ENCODE measurements at places on chromosomes 2 and 18.

GRCh38 chr2:228838819-228839218 is 432.3 kb downstream of the PID1 start:
- DNase-seq = no peak

DNA sequence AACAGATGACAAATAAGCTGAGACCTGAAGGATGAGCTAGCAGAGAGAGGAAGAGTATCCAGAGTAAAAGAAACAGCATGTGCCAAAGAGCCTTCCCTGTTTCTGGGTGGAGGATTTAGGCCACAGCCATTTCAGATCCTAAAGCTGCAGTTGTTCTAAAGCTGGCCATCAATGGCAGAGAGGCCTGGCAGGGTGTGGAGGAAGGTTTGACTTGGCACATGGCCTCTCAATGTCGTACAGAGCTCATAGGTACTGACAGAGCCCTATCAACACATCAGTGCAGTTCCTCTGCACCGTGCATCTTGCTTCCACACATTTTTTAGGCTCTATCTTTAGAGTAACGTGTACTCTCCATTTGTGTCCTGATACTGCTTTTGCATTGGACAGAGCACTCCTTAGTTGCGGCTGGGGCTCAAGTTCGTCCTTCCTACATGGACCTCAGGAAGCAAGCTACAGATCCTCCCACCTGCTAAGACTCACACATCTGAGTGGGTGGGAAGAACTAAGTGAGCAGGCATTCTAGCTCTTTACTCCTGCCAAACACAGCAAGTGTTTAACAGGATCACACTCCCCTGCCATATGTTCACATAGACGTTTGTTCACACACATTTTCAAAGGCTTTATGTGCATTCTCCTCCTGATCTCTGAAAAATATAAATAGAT is 3.0 kb upstream of the CHMP3 start:
- DNase-seq = no peak

DNA sequence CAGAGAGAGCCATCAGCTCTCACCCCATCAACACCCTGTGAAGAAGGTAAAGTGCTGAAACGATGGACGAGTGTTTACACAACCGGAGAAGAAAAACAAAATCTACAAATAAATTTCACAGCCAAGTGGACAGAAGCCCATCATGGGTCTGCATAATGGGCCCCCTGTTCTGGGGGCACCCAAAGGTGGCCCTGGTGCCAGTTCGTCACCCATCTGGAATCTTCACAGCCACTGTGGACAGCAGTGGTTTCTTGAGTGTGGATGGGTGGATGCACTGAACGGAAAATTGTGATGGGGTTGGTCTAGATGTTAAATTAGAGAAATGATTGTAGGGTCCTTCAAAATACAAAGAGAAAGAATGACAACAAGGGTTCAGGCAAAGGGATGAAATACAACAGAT is 38.8 kb downstream of the ANKMY1 start:
- DNase-seq = no peak

GRCh38 chr2:190628591-190629319 is 20.1 kb upstream of the NAB1 start:
- DNase-seq = no peak

DNA sequence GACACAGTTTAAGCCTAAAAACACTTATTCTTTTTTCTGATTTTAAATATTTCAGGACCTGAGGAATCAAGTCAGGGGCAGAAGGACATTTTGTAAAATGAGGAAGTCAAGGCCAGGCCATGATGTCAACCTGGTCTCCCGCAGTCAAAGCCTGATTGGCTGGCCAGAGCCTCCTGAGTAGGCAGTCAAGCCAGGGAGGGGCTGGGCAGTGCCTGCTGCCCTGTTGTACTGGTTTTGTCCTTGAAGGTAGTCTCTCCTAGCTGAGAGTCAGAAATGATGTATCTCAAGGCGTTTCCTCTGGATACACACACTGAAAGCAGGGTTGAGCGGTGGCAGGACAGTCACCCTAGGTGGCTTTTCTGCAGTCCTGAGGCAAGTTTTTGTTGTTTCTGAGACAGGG is 19.8 kb downstream of the CCT7 start:
- no peak for DNase-seq

DNA sequence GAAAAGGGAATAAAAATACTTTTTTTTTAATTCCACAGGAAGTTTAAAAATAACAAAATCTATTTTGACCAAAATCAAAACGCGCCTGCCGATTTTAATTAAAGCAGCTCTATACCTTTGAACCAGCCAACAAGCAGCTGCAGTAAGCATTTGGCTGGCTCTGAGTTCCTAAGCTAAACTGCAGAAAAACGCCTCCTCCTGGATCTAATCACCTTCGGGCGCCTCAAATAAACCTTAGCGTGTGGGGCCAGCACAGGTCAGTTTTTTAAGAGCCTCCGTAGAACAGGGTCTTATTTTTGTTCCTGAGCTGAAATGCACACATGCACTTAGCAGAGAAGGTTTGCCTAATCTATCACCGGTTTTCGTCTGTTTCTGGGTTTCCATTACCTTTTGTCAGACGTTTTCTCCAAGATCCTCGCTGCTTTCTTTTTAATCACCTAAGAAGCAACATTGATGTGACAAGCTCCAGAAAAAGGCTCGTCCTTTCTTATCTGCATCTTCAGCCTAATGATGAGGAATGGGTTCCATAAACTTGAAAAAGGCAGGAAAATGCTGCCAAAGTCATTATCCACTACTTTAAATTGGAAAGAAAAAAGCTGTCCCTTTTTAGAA is 64.7 kb upstream of the HNRNPA3 start:
- no peak for DNase-seq

- no peak for DNase-seq
Measured at GRCh38 chr18:66825347-66825746, 221.5 kb upstream of the CDH19 start.

DNA sequence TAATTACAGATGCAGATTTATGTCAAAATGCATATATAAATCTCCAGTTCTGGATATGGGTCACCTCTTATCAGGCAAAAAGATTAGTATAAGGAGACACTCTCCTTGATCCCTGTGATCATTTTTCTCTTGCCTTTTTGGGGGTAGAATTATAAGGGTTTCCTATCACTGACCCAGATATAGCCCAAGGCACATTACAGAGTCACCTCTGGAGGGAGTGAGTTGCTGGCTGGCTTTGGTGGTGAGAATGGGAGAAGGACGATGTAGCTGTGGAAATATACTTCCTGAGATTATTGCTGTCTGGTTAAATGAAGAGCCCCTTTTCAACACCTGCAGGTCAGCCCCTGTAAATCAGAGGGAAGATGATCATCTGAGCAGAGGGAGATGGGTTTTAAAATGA is 418.7 kb downstream of the MTX2 start:
- DNase-seq = no peak

DNA sequence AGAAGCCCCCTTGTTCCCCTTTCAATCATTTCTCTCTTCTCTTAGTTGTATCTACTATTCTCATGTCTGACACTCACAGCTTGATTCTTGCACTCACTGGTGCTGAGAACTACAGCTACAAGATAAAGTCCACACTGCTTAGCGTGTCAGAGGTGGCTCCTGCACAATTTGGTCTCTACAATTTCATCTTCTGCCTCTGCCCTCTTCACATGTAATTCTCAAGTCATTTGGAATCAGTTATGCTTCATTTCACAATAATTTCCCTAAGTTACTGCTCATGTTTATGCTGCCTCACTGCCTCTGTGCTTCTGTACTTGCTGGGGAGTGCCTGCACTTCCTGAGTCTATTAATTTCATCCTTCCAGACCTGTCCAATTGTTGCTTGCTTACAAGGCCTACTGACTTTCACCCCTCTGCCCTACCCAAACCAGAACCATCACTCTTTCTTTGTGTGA is 11.6 kb upstream of the NAB1 start:
- peak; percentile 61 for DNase-seq

GRCh38 chr2:162030363-162031190 is 43.4 kb downstream of the DPP4 start:
- DNase-seq = no peak

DNA sequence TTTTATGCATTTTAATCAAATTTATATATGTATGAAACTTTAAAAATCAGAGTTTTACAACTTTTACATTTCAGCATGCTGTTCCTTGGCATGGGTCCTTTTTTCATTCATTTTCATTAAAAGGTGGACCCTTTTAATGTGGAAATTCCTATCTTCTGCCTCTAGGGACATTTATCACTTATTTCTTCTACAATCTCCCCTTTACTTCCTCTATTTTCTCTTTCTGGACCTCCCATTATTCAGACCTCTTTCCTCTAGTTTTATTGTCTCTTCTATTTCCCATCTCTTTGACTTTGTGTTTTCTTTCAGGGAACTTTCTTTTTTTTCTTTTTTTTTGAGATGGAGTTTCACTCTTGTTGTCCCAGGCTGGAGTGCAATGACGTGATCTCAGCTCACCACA is 5.7 kb downstream of the PROC start:
- no peak for DNase-seq

GRCh38 chr2:126085011-126085795 is 570.8 kb upstream of the GYPC start:
- no peak for DNase-seq

DNA sequence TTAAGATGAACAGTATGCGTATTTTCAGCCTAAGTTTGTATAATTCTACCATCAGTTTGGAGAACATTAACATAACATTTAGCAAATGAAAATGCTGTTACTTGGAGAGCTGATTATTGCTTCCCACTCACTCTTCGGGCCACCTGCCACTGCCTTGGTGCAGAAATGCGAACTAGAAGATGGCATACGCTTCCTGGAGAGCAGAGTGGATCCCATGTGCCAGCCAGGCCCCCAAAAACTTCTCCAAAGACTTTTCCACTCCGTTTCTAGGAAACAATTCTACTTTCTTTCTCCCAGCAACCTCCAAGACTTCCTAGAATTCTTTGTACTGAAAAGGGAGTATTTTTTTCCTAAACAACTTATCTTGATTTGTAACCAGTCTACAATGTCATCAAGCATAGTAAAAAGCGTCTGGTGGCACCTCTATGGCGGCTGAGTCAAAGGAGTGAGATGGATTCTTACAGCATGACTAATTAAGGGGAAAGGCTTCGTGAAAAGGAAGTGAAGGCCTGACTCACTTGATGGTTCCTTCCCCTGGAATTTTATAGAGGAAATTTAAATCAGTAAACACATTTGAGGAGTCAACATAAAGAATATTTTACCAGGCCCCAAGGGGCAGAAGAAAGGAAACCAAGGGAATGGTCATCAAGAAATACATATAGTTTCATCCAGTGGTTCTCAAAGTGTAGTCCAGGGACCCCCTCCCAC is 36.6 kb downstream of the FEZ2 start:
- DNase-seq = peak; percentile 96

DNA sequence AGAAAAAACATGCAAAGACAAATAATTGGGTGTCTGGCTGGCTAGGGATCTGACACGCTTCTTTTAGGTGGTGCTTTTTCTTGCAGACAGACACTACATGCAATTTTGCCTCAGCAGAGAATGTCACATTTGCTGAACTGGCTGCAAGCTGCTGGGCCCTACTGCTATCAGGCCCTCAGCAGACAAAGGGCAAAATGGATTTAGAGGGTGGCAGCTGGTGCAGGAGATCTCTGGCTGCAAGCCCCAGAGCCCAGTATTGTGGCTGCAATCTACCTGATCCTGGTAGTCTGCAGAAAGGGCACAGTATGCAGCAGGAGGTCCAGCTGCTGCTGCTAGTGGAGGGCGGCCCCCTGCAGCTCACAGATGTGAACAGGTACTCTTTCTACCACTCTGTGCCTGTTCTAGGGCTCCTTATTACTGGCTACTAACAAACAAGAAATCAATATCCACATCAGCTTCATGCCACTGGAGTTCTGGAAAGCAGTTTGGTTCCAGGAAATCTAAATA is 796.7 kb upstream of the CELF4 start:
- DNase-seq = no peak

- DNase-seq = no peak
Measured at GRCh38 chr2:127563458-127564428, 28.3 kb downstream of the MYO7B start.

DNA sequence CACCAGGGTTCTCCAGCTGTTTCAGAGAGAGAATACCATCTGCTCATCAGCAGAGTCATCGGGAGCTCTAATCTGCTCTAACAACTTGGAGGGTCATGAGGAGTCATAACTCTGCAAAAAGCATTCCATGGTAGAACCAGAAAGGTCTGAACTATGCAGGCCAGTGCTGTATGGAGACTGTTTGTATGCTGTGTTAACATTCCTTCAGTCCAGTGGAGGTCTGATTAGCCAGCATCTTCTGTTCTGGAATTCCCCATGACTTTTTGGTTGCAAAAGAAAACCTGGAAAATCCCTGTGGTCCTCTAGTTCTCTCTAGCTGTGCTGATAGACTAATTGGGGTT is 9.4 kb upstream of the ITGB6 start:
- DNase-seq = peak; percentile 85

- no peak for DNase-seq
Measured at GRCh38 chr2:26900831-26901321, 52.9 kb downstream of the DPYSL5 start.

DNA sequence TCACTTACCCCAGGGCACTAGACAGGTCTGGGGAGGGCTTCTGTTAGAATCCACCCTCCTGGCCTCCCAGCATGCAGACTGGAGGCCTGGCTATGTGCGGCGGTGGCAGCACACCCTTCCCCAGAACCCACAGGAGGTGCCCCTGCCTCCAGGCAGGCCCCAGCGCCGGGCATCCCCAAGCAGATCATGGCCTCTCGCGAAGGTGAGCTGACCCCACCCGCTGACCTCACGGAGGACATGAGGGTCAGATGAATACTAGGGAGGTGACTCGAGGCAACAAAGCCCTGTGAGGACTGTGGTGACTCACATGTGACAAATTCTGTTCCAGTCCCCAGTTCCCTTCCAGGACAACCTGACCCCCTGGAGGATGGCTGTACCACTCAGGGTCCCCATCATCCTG is 1.9 kb downstream of the MAB21L4 start:
- DNase-seq = no peak

GRCh38 chr2:73285159-73285739 is 971 bp upstream of the FBXO41 start:
- no peak for DNase-seq

DNA sequence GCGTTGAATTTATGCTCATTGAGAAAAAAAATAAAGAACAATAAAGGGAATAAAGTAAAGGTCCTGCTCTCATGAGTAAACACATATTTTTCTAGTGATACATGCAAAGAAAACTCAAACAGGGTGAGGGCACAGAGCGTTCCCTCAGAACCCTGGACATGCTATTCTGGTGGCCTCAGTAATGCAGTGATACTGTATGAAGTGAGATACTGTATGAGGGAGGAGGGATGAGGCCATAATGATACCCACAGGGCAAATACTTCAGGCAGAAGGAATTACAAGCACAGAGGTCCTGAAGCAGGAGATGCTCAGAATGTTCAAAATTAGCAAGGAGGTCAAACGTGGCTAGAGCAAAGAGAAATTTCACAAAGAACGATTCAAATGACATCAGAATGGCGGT is 28.4 kb upstream of the RNU4ATAC start:
- peak; percentile 79 for DNase-seq

GRCh38 chr18:2987876-2988790 is 24.8 kb downstream of the LPIN2 start:
- DNase-seq = peak; percentile 92

GRCh38 chr2:124147552-124147951 is 122.5 kb downstream of the CNTNAP5 start:
- no peak for DNase-seq

DNA sequence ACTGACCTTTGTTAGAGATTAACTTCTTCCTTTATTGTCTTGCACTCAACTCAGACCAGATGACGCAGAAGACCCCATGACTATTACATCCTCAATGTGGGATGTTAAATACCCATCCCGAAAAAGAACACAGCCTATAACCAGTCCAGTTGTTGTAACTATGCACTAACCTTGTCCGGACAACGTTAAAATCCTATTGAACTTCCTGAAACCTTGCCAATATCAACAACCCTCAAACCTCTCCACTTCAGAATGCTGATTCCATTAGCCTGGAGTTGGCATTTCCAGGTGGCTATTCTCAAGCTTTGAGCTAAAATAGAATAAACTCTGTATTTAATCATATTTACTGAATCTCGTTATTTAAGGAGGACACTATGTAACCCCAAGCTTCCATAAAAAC is 13.6 kb downstream of the NMS start:
- DNase-seq = no peak

Measured in HCEC 1CT (cell line).